Ascending aorta (tissue), 2 donors: ENCODE measurements at places on chromosomes 4 and X.

- no peak for DNase-seq
- H3K4me3 ChIP-seq, result no peak overlapping the region
- no peaks in the 10 kb centered on the region for H3K36me3 ChIP-seq
- no peaks in the 10 kb centered on the region for H3K27me3 ChIP-seq
- no peak overlapping the region for H3K27ac ChIP-seq
Measured at GRCh38 chr4:104743215-104743653, 248.5 kb upstream of the CXXC4 start.

- H3K27ac ChIP-seq, result no peak overlapping the region
- no peaks in the 10 kb centered on the region for H3K36me3 ChIP-seq
- no peaks in the 10 kb centered on the region for H3K4me1 ChIP-seq
- DNase-seq, result no peak
- H3K4me3 ChIP-seq, result no peak overlapping the region
- H3K27me3 ChIP-seq, result no peaks in the 10 kb centered on the region
Measured at GRCh38 chr4:127012549-127012948, 620.2 kb upstream of the INTU start.

- H3K36me3 ChIP-seq, result no peaks in the 10 kb centered on the region
- no peaks in the 10 kb centered on the region for H3K4me1 ChIP-seq
- no peaks in the 10 kb centered on the region for H3K27me3 ChIP-seq
- no peak overlapping the region for H3K27ac ChIP-seq
Measured at GRCh38 chrX:140572724-140573123, 67.9 kb upstream of the SOX3 start.

DNA sequence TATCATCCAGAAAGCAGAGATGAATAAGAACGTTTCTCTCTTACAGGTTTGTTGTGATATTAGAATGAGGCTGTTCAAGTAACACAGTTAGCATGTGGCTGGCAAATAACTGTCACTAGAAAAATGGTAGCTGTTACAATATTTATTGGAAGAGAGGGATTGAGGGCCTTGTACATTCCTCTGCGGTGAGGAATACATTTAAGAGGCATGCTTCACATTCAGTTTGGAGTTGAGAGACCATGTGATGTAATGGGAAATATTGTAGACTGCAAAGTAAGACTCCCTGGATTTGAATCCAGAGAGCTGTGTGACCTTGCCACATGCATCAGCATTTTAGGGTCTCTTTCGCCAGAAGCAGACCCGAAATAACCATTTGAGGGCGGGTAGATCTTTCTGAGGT, 104.8 kb upstream of the KIT start:
- no peaks in the 10 kb centered on the region for H3K27me3 ChIP-seq
- DNase-seq, result no peak
- H3K4me1 ChIP-seq, result no peaks in the 10 kb centered on the region
- no peak overlapping the region for H3K27ac ChIP-seq

DNA sequence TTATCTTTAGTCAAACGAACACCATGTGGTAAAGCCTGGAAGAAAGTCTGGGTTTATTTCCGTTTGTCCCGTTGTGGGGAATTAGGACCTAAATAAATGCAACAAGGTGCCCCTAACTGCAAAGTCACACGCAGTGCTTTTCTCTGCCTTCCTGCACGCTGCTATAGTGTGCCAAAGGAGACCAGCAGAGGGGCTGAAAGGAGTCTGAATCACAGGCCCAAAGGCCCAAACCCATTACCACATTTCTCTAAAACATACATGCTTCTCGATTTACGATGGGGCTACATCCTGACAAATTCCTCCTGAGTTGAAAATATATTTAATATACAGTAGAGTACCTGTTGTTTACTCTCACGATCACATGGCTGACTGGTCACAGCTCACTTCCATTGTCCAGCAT, 4.5 kb downstream of the VEGFC start:
- H3K27ac ChIP-seq, result no peak overlapping the region
- no peak overlapping the region for H3K4me3 ChIP-seq
- H3K36me3 ChIP-seq, result no peaks in the 10 kb centered on the region
- H3K4me1 ChIP-seq, result peaks cover 3% of the 10 kb centered on the region
- DNase-seq, result no peak

DNA sequence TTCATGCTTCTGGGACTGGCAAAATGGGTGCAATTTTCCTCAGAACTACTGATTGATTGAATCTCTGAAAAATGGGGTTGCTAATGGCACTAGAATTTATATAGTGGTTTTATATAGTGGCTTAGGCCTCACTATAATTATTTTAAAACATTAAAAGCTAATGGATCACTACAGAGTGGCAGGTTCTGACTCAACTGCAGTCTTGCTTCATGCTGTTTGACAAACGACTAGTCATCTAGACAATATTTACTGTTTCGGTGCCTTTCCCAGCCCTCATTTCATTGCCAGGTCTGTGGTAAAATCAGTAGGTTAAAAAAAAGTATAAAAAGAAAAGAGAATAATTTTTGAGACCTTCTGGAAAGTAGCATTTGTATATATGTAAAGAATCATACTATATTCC, 352.8 kb upstream of the ATOH1 start:
- no peaks in the 10 kb centered on the region for H3K27me3 ChIP-seq
- no peak for DNase-seq
- no peak overlapping the region for H3K4me3 ChIP-seq
- no peak overlapping the region for H3K27ac ChIP-seq
- H3K36me3 ChIP-seq, result no peaks in the 10 kb centered on the region
- no peaks in the 10 kb centered on the region for H3K4me1 ChIP-seq

- H3K4me3 ChIP-seq, result no peak overlapping the region
- DNase-seq, result no peak
- no peaks in the 10 kb centered on the region for H3K4me1 ChIP-seq
- no peak overlapping the region for H3K27ac ChIP-seq
Measured at GRCh38 chr4:98334461-98334860, 73.3 kb downstream of the RAP1GDS1 start.

DNA sequence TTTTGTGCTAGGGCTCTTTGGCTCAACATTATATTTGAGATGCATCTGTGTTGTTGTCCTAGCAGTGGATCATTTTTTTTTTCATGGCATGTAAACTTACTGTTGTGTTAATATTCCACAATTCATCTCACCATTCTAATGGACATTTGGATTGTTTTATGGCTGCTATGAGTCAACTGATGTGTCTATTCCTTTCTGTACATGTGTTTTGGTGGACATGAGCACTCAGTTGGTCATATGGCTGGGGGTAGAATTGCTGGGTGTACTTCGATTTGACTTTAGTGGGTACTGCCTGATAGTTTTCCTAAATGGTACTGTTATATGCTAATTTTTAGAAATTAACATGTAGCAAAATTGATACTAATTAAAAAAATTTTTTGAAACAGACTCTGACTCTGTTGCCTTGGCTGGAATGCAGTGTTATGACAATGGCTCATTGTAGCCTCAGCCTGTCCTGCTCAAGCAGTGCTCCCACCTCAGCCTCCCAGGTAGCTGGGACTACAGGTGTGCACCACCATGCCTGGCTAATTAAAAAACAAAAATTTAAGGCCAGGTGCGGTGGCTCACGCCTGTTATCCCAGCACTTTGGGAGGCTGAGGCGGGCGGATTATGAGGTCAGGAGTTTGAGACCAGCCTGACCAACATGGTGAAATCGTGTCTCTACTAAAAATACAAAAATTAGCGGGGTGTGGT, 9.0 kb downstream of the FAM193A start:
- no peak overlapping the region for H3K27ac ChIP-seq
- H3K27me3 ChIP-seq, result no peaks in the 10 kb centered on the region
- no peaks in the 10 kb centered on the region for H3K36me3 ChIP-seq
- no peaks in the 10 kb centered on the region for H3K4me1 ChIP-seq
- H3K4me3 ChIP-seq, result no peak overlapping the region
- DNase-seq, result no peak
